Fibroblast of the conjunctiva (primary cell): ENCODE measurements at places on chromosomes 11 and 22.

GRCh38 chr11:44171518-44171917 lies 76.0 kb downstream of the EXT2 start:
- DNase-seq: no peak

DNA sequence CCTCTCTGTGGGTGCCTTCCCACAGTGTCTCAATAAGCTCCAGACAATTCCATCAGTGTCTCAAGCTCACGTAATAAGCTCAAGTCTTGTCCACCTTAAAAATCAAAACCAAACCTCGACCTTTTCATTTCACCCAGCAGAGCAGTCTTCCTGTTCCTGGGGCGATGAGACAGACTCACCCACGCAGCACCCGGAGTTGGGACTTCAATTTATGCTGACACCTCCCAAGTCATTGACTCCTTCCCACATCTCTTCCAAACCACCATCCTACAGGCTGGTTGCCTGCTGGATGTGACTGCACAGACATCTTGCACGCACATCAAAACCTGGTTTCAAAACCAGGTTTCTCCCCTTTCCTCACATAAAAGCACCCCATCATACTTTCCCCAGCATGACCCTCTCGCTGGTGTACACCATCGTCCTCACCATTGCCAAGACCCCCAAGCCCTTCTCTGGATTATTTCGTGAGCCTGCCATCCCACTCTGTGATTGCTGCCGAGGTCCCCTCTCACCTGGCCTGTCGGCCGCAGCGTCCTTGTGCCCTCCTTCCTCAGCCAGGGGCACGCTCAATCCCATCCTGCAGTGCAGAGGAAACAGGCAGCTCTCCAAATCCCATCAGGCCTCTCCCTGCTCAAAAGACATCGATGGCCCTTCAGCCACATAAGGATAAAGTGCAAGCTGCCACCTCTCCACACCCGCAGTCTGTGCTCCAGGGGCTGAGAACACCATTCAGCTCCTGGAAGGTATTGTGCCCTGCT lies 45.1 kb upstream of the FBXO3 start:
- no peak for DNase-seq

DNA sequence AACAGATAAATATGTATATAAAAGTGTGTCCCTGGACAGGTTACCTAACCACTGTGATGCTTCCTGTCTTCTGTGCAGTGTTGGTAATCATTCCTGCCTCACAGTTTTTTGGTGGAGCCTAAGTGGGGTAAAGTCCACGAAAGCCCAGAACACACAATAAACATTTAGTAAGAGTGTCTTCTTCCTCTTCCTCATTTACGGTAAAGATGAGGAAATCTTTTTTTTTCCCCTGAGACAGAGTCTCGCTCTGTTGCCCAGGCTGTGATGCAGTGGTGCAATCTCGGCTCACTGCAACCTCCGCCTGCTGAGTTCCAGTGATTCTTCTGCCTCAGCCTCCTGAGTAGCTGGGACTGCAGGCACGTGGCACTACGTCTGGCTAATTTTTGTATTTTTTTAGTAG lies 117.1 kb downstream of the LDLRAD3 start:
- DNase-seq: no peak

DNA sequence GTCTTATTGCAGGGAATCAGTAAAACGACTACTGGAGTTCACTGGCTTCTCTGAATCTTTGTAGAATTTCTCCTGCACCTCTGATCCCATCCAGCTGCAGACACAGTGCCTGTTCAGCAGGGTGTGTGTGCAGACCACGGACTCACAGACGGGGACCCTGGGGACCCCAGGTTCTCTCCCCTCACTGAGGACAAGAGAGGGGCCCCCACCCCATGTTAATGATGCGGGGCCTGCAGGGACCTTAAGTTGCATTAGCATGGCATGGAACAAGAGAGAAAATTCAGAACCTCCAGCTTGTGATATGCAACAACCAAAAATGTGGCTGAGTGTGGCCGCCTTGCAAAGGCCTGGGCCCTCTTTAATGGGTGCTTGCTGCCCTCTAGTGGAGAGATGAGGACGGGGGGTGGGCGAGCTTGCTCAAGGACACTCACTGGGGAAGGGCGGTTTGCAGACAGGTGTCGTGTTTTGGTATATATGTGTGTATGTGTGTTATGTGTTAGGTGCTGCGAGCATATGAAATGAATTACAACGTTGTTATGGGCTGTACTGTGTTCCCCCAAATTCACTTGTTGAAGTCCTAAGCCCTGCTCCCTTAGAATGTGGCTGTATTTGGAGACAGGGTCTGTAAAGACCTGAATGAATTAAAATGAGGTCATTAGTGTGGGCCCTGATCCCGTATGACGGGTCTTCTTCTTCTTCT lies 84.4 kb upstream of the SEPTIN5 start:
- peak; percentile 60 for DNase-seq

GRCh38 chr11:18773104-18773503 lies 18.5 kb downstream of the PTPN5 start:
- DNase-seq: no peak

GRCh38 chr11:131194726-131195125 lies 175.7 kb upstream of the NTM start:
- no peak for DNase-seq

DNA sequence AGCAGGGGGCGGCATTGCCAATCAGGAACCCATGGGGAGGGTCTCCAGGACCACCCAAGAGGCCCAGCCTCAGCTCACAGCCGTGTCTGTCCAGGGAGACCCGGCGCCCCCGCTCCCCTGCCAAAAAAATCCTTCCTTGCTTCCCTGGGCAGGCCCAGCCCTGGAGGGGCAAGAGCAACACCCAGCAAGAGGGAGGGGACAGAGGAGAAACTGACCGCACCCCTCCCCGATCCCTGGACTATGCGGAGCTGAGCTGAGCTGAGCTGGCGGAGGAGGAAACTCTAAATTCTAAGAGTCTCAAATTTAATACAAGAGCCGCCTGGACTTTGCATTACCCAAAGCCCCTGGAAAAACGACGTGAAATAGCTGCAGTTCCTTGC lies 52.0 kb upstream of the SHISAL1 start:
- DNase-seq: no peak

- no peak for DNase-seq
Observed at GRCh38 chr22:36897611-36898010, 15.8 kb upstream of the CSF2RB start.

- no peak for DNase-seq
Observed at GRCh38 chr11:115452241-115452640, 52.0 kb downstream of the CADM1 start.

- DNase-seq: no peak
Observed at GRCh38 chr11:125903711-125904659, at the start of gene DDX25. Gene DDX25, plus strand, starts transcription at chr11:125904508. Its CDS starts 10 bp downstream, at chr11:125904518.

- no peak for DNase-seq
Observed at GRCh38 chr11:100581318-100581717, 105.8 kb upstream of the ARHGAP42 start.

DNA sequence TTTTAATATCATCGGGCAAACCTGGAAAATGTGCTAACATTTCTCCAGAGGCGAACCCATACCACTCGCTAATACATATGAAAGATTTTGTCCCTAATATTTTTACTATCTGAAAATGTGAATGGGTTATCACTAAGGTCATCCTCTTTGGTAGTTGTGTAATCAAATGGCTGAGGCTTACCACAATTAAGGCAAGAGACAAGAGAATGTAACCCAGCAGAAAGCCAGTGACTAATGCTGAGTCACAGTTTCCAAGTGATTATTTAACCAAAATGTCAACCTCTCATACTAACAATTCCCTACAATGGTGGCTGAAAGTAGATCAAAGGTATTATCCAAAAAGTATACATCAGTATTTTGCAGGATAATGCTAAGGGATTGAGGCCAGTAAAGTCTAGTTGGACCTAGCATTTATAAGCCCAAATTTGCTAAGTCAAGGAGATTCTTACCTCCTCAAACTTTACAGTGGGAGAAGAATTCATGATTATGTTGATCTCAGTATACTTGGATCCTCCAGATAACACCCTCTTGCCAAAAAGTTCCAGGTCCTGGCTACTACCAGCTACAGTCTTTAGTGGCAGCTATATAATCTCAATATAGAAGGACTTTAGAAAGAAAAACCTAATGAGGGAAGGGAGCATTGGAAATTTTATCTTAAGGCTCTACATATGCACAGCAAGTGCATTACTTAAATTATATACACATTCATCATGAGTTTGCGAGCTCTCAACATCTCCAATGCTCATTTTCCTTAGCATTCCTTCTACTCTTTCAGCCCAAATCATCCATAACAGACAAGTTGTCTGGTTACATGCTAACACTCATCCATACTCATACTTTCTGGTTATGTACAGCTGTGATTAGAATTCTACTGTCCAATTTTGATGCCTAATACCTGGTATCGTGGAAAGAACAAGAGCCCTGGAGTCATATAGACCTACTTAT lies 25.4 kb downstream of the SIK3 start:
- peak; percentile 78 for DNase-seq

DNA sequence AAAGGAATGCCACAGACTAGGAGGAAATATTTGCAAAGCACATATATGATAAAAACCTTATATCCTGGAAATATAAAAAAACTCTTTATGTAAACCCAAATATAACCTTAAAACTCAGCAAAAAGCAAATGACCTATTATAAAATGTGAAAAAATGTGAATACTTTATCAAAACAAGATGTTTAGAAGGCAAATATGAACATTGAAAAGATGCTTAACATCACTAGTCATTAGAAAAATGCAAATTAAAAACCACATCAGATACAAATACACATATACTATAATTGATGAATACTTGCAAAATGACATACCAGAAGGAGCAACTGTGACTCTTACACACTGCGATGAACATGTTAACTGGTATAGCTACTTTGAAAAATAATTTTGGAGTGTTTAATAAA lies 511.2 kb upstream of the LRRC4C start:
- no peak for DNase-seq

GRCh38 chr11:124758355-124759265 lies 3.5 kb downstream of the ESAM start:
- peak; percentile 39 for DNase-seq

GRCh38 chr11:8068605-8069221 lies 12.3 kb upstream of the TUB start:
- peak; percentile 56 for DNase-seq

DNA sequence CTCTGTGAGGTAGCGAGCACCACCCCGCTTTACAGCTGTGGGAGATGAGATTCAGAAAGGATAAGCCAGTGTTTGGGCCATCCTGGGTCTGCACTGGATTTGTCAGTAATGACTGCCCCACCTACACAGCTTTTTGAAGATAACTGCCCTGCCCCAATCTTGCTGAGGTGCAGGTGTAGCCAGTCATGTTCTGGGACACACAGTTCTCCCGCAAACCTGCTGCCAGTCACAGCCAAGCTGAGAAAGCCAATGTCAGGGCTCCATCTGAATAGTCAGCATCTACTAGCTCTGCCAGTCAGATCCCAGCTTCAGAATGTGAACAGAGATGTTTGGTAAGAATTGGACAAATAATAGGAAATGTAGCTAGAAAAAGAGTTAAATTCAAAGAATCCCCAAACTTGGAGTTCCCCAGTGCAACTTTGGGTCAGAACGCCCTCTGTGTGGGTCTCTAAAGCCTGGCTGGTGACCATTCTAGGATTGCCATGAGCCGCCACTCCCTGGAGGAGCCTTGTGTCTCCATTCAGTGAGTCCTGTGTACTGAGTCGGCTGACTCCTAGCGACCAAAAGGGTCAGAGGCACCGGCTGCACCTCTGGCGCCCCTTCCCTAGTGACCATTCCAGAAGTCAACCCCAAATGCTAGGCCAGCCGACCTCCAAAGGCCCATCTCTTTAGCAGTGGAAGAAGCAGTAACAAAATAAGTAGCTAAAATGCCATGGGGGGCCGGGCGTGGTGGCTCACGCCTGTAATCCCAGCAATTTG lies 2.4 kb upstream of the MB start:
- DNase-seq: no peak

DNA sequence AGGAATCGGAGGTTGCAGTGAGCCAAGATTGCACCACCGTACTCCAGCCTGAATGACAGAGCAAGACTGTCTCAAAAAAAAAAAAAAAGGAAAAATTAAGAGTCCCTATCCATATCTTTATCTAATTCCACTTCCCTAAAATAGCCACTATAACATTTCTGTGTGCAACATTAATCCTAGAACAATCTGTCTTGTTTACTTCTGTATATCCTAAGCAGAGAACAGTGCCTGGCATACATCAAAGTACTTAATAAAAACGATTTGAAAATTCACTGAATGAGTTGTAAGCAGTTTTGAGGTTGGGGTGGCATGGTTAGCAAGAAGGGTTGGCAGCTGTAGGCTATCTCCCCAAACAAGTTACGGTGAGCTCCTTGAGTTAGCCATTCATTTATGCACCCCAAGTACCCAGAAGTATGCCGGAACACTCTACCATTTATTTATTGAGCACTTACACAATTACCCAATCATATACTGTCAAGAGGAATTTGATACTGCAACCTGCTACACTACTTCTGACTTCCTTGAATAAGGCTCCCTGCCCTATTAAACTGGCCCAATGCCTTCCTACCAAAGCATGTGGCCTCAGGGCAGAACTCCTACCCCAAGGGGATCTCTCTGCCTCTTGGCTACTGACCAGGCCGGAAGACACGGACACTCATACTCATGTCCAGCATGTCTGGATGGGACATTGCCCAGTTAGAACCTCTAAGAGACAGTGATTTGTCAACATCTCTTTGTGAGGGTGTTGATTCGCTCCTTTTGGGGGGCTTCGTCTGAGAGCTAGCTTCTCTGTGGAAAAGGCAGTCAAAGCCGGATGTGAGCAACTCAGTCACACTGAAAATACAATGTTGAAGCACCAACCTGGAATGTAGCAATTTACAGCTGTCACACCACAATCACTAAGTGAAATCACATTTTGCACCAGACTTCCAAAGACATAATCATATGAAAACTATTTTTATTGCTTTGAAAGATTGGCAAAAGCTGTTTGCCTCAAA lies 16.3 kb upstream of the TMEM41B start:
- DNase-seq: peak; percentile 6

GRCh38 chr11:119103793-119104192 lies 2.1 kb upstream of the DPAGT1 start:
- DNase-seq: no peak

DNA sequence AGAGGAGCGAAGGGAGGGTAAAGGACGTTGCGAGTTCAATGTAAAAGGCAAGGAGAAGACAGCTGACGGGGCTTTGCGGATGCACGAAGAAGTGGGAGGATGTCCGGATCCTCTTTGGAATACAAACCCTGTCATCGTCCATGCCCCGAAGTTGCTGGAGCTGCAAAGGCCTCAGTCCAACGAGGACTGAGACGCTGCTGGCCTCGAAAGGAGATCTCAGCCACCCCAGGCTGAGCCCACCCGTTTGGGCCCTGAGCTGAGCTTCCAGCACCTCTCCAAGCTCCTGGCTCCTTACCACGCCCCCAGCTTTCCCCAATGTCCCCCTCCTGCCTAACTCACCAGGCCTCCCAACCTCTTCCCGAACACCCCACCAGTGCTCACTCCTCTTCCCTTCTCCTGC lies 46.1 kb upstream of the PHF21B start:
- no peak for DNase-seq

DNA sequence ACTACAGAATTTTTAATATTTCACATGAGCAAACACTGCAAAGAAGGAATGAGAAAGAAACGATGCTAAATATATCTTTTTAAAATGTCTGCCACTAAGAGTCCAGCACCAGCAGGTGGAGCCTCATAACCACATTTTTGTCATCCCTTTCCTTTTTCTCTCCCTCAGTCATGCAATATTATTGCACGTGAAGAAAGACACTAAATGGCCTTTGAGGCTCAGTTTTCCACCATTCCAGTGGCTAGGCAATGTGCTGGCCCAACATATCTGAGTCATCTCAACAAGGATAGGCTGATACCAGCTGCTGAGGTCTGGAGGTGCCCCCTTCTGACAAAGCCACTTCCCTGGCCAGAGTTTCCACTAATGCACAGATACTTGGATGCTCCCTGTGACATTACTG lies 1.8 kb downstream of the ALKBH8 start:
- peak; percentile 49 for DNase-seq

- DNase-seq: peak; percentile 96
Observed at GRCh38 chr11:94933223-94934130, 39.9 kb downstream of the CWC15 start.
